ENCODE measurements at places on chromosomes 11 and 22. TPM values are rescaled to one million over a fixed set of nuclear protein-coding genes. Genes with fewer than 3 reads are reported as not detected.
A peak's percentile ranks its signal among the peaks of the same experiment; 100 is the strongest.

DNA sequence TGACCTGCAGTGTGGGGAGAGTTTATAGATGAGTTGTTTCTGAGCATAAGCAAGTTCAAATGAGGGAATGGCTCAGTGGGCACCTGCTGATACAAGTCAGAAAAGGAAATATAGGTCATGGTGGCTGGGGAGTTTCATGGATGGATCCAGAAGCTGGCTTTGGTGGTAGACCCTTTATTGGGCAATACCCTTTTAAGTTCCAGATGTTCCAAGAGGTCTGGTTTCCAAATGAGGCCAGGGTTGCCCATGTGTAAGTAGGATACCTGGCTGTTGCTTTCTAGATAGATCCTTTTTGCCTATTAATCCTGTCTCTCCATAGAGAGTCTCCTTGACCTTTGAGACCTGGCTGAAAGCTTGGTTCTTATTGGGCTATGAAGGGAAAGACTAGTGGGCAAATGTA is 2.2 kb downstream of the STIM1 start:
- no peak for DNase-seq
- peak overlapping the region; percentile 6 for H3K4me3 ChIP-seq
- H3K36me3 ChIP-seq: no peaks in the 10 kb centered on the region
- H3K4me1 ChIP-seq: peaks cover 24% of the 10 kb centered on the region
- H3K27me3 ChIP-seq: no peaks in the 10 kb centered on the region
- H3K27ac ChIP-seq: no peak overlapping the region

IL17REL gene
- 0.22 TPM for total RNA-seq

DNA sequence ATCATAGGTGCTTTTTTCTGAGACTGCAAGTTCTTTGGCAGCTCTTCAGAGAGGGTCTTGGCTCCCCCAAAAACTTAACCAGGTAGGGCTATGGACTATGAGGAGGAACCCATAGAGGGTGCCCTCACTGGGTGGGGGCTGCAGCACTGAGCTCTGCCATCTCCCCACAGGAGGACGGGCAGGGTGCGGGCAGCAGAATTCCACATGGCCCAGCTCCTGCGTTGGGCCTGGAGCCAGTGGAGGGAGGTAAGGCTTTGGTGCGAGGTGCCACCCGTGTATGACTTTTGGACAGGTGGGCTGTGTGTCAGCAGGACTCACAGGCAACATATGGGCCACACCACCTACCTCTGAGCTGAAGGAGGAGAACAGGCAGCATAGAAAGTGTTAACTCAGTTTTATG is 58.4 kb downstream of the PISD start:
- H3K27me3 ChIP-seq: no peaks in the 10 kb centered on the region
- no peaks in the 10 kb centered on the region for H3K4me1 ChIP-seq
- no peak for DNase-seq
- no peak overlapping the region for H3K27ac ChIP-seq

- no peaks in the 10 kb centered on the region for H3K4me1 ChIP-seq
- H3K27ac ChIP-seq: no peak overlapping the region
- no peak overlapping the region for H3K4me3 ChIP-seq
- H3K36me3 ChIP-seq: no peaks in the 10 kb centered on the region
Observed at GRCh38 chr11:83355391-83355790, 69.2 kb upstream of the CCDC90B start.

GRCh38 chr11:75471176-75471973 is 38.4 kb upstream of the KLHL35 start:
- H3K4me3 ChIP-seq: no peak overlapping the region
- H3K36me3 ChIP-seq: no peaks in the 10 kb centered on the region
- H3K27ac ChIP-seq: no peak overlapping the region
- H3K4me1 ChIP-seq: no peaks in the 10 kb centered on the region
- DNase-seq: no peak

FZD4 gene
- 6.7 TPM for total RNA-seq

GRCh38 chr11:14189874-14190273 is 169.1 kb downstream of the RRAS2 start:
- no peaks in the 10 kb centered on the region for H3K4me1 ChIP-seq
- DNase-seq: peak; percentile 30
- H3K27ac ChIP-seq: no peak overlapping the region

- no peak overlapping the region for H3K4me3 ChIP-seq
- no peak overlapping the region for H3K27ac ChIP-seq
- no peak for DNase-seq
- H3K4me1 ChIP-seq: no peaks in the 10 kb centered on the region
- no peaks in the 10 kb centered on the region for H3K27me3 ChIP-seq
Observed at GRCh38 chr22:34579519-34579918, 486.4 kb upstream of the ISX start.

CHRDL2 gene
- total RNA-seq: 26.5 TPM

TRPC6 gene
- total RNA-seq: 0.37 TPM

DNA sequence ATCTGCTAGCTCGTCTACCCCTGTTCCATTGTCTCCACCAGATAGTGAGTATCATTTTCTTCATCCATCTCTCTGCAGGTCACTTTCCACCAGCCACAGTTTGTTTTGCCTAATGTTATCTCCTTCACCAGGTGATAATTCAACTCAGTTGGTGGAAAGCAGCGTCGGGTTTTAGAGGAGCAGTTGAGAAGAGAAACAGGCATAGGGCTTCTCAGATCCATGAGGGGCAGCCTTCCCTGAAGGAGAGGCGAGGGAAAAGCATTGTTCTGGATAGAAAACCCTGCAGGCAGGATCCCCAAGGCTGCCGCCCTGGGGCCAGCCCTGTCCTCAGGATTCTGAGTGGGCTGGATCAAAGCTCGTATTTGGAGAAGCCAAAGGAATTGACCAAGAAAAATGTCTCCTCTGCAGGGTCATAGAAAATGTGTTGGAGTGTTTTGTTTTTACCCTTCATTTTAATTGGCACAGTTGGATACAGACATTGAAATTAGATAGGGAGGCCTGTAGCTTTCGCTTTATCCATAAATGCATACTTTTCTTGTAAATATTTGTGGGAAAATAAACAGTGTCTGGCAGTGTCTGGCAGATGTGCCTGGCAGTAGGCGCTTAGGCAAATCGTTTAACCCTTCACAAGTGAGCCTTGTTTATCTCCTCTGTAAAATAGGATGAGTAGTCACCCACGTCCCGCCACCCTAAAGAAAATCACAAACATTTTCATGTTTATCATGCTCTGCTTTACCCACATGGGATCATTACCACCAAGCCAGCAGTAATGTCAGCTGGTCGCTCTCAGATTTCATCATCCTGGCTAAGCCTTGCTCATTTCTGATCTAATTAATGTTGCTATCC is 73.4 kb upstream of the TTC12 start:
- no peaks in the 10 kb centered on the region for H3K36me3 ChIP-seq
- no peaks in the 10 kb centered on the region for H3K27me3 ChIP-seq
- H3K4me1 ChIP-seq: no peaks in the 10 kb centered on the region
- no peak overlapping the region for H3K4me3 ChIP-seq
